Hepatocyte (in vitro differentiated cells): ENCODE measurements at places on chromosomes 2 and 18. TPM values are rescaled to one million over a fixed set of nuclear protein-coding genes. Genes with fewer than 3 reads are reported as not detected.

GRCh38 chr18:74132201-74132600 is 15.4 kb downstream of the FBXO15 start:
- no peak for DNase-seq

The SLC4A3 gene
- total RNA-seq, result 1.8 and 3.0 TPM in 2 replicates

GRCh38 chr2:64406407-64406774 is 47.6 kb upstream of the LGALSL start:
- peak; percentile 60 for DNase-seq

DNA sequence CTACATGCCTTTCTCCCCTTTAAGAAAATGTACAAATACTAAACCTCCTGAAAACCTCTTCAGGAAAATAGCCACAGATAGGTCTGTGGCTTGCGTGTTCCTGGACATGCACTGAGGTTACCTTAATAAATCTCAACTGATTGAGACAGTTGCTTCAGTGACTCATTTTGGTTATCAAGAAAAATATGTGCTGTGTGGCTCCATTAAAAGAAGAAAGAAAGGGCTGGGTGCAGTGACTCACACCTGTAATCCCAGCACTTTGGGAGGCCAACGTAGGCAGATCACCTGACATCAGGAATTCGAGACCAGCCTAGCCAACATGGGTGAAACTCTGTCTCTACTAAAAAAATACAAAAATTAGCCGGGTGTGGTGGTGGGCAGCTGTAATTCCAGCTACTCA is 27.1 kb downstream of the CREG2 start:
- DNase-seq, result peak; percentile 56

DNA sequence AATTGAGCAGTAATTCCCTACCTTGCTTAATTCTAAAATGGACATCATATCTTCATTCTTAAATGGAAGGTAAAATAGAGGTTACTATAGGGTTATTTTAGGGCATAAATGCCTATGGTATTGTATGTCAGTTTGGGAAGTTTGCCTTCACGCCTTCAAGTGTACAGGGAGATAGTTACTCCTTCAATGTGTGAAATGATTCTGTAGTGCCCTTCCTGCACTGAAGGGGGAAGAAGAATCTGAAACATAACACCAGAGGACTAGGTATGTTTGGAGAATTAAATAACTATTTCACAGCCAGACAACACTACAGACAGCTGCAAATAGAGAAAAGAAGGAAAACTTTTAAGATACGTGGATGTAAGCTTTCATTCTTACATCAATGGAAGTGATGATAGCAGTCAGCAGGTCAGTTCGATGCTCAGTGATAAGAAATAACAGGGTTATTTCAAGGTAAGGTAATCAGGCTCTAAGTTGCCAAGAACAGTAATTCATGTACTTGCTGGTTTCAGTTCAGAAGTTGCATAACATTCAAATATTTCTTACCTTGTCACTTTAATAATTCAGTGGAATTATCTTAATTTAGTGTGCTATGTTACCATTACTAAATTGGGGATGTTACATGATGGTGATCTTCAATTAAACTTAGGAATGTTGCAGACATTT is 4.0 kb downstream of the PKP4 start:
- no peak for DNase-seq

DNA sequence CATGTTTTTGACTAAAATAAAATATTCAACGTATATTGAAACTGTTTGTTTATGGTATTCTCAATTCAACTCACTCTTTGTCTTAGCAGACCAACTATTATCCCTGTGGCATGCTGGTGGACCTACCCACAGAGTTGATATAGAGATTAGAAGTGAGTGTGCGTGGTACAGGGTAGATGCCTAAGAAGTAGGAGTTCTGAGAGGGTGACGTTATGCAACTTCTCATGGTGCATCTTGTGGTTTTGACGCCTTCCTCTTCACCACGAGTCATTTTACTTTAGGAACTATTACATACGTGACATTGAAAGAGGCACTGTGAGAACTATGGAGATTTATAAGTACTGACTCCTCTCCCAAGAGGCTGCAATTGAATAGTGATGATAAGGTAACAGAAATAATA is 26.6 kb upstream of the NAPG start:
- DNase-seq, result no peak

The PCARE gene
- total RNA-seq, result 0.04 and 2.2 TPM in 2 replicates

GRCh38 chr18:227902-228301 is 39.9 kb downstream of the THOC1 start:
- no peak for DNase-seq

- no peak for DNase-seq
These were observed 157.0 kb downstream of the MGAT5 start for GRCh38 chr2:134410831-134411231.

The PRKAG3 gene
- not detected in 2 replicates for total RNA-seq

GRCh38 chr2:8346208-8346607 is 335.6 kb upstream of the ID2 start:
- DNase-seq, result no peak

GRCh38 chr2:126963390-126963789 is 64.7 kb downstream of the TEX51 start:
- DNase-seq, result no peak

DNA sequence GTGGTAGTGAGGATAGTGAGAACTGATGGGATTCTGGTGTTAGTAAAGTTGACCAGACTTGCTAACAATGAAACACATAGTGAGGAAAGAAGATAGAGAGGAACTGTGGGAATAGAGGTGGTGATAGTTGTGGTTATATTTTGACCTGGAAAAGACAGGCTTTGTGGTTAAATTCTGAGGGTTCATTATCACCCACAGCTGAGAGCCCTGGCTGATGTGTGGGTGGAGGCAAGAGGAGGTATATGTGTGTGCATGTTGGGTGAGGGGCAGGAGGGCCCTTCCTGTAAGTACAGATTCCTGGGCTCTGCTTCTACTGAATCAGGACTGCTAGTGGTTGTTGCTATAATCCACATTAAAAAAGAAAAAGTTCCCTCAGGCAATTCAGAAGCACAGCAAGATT is 26.2 kb upstream of the TMEM163 start:
- no peak for DNase-seq

GRCh38 chr2:221312634-221313033 is 259.5 kb downstream of the EPHA4 start:
- DNase-seq, result no peak

- DNase-seq, result peak; percentile 31
These were observed 97.2 kb downstream of the PTGR3 start for GRCh38 chr18:75111760-75112159.

The RAB31 gene
- total RNA-seq, result 21.0 and 26.0 TPM in 2 replicates

- no peak for DNase-seq
These were observed 18.5 kb downstream of the TRAK2 start for GRCh38 chr2:201432621-201433393.

The OTOS gene
- 0.50 TPM in 1 of 2 replicates, not detected in the other for total RNA-seq

DNA sequence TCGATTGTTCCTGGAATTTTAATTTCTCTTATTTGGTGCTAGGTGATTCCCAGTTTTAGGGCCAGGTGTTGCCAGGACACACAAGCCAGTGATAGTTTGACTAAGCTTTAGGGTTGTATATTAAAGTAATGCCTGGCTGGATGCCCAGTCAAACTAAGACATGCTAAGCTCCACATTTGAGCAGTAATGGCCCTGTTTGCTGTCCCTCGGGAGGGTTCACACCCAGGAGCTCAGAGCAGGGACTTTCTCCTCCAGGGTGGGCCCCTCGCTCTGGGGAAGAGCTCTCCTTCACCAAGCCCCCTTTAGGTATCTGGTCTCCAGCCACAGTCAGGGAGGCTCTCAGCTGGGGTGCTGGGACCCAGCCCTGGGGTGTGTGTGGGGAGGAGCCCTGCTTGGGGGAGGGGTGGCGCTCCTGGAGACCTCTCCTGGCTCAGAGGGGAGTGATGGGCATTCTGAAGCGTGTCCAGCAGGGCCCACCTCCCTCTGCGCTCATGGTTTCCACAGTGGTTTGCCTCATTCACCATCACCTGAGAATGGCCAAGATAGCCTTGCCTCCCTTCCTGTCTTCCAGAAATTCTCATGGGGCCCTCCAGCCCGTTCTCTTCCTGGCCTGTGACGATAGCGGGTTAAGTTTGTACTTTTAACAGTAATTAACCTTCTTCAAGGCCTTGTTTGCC is 31.7 kb downstream of the INPP4A start:
- DNase-seq, result no peak

GRCh38 chr2:171185165-171185818 is 24.6 kb upstream of the TLK1 start:
- no peak for DNase-seq

GRCh38 chr18:71846716-71847115 is 697.4 kb downstream of the CBLN2 start:
- DNase-seq, result no peak

- no peak for DNase-seq
These were observed 265.1 kb downstream of the NCKAP5 start for GRCh38 chr2:133303150-133303549.

GRCh38 chr2:85327160-85327821 is 498 bp downstream of the TGOLN2 start:
- peak; percentile 62 for DNase-seq

The PAIP2B gene
- total RNA-seq, result 4.4 and 4.8 TPM in 2 replicates

GRCh38 chr2:139367416-139367815 is 587.2 kb upstream of the NXPH2 start:
- no peak for DNase-seq

DNA sequence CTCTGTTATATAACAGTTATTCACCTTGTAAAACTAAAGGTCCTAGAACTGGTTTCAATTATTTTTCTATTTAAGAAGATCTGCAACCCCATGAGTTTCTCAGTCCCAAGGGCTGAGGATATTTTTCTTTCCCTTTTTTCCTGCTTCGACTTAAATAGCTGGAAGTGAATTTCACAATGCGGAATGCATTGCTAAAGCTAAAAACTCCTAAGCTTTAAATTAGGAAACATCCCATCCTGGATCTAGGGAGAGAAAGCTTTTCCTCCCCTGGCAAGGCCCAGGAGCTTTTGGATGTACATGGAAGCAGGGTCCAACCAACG is 1.4 kb downstream of the RFX8 start:
- no peak for DNase-seq
